ENCODE measurements at places on chromosomes 5 and 9.

DNA sequence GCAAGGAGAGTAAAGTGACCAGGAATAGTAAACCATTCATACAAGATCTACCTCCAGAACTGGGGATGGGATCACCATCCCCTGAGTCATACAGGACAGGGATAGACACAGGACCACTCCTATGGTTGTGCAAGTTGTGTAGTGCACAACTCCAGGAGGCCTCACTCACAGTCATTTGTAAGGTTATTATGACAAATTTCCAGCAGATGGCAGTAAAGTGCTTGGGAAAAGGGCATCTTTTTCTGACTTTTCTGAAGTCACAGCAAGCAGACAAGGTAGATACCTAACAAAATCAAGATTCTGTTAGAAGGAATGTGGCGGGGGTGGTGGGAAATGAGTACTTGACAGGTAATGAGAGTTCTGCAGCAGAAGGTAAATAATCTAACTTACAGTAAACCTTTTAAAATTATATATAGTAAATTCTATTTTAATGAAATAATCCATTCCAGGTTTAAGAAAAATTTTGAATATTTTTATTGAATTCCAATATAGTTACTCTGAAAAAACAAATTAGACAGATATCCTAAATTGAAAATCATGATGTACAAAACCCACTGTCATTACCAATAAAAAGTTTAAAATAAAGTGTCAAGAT, 16.7 kb upstream of the KIF27 start:
- DNase-seq, result peak; percentile 58

GRCh38 chr5:148352696-148353095, 17.3 kb downstream of the SPINK9 start:
- DNase-seq, result no peak

- DNase-seq, result peak; percentile 73
Measured at GRCh38 chr9:107175041-107175440, 108.0 kb upstream of the RAD23B start.

- DNase-seq, result peak; percentile 80
Measured at GRCh38 chr5:14397717-14398116, 183.9 kb upstream of the OTULINL start.

GRCh38 chr5:120564013-120564412, 99.9 kb downstream of the PRR16 start:
- no peak for DNase-seq

- no peak for DNase-seq
Measured at GRCh38 chr5:313806-314376, 7.6 kb upstream of the AHRR start.

DNA sequence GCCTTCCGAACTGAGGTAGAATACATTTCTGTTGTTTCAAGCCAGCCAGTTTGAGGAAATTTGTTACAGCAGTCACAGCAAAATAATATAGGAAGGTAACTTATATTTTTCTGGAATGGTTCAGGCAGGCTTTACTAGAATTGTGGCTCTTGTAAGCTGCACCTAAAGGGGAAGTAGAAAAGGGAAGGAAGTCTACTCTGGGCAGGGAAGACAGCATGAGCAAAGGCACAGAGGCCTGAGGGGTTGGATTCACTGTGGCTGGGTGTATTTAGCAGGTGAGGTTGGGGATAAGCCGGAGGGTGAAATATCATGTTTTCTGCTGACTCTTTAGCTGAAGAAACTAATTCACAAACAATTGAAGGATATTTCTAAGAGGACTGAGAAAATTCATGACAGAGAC, 183.5 kb downstream of the GAS1 start:
- DNase-seq, result no peak

DNA sequence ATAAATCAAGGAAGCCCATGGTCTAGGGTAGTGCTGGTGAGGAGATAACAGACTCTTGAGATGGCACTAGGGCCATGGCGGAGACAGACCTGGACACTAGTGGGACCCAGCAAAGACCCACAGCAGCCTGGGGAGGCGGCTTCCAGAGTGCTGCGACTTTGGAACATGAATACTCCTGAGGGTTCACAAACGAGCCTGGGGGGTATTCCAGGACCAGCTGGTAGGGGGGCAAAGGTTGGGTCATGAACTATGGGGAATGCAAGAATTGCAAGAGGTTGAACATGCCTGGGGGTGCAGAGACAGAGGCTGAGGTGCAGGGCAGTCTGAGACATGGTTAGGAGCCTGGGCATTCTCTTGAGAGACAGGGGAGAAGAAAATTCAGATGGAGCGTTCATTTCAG, 43.8 kb upstream of the SPTLC1 start:
- no peak for DNase-seq

- DNase-seq, result no peak
Measured at GRCh38 chr5:1325191-1325741, 19.6 kb downstream of the CLPTM1L start.

GRCh38 chr9:98211260-98211659, 18.8 kb upstream of the CORO2A start:
- DNase-seq, result no peak

DNA sequence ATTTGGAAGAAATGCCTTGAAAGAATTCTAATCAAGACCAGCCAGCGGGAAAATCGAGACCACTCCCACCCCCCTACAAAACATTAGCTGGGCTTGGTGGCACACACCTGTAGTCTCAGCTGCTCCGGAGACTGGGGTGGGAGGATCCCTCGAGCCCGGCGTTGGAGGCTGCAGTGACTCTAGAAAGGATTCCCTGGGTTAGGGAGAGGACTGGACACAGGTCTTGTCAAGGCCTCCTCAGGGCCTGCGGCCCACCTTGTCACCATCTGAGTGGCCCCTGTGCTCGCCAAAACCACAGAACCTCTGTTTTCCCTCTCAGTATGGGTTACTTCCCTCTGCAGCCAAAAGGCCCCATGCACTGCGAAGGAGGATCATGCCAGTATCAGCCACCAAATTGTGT, 16.5 kb upstream of the GOLM1 start:
- DNase-seq, result no peak

- no peak for DNase-seq
Measured at GRCh38 chr9:14301583-14302021, 12.3 kb downstream of the NFIB start.

DNA sequence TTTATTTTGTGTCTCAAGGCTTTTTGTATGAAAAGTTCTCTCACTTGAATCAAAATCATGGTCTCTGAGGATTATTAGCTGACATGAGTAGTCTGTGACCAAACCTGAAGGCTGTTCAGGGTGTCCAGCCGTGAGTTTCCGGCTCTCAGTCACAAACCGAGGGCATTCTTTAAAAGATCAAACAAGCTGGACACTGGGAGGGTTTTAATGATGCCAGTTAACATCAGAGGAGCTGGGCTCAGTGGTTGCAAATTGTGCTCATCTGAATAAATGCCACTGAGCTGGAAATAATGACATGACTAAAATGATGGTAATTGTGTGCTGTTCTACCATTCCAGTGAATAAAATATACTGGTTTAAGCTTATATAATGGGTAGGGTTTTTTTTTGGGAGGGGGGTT, 153.1 kb downstream of the FOCAD start:
- no peak for DNase-seq

DNA sequence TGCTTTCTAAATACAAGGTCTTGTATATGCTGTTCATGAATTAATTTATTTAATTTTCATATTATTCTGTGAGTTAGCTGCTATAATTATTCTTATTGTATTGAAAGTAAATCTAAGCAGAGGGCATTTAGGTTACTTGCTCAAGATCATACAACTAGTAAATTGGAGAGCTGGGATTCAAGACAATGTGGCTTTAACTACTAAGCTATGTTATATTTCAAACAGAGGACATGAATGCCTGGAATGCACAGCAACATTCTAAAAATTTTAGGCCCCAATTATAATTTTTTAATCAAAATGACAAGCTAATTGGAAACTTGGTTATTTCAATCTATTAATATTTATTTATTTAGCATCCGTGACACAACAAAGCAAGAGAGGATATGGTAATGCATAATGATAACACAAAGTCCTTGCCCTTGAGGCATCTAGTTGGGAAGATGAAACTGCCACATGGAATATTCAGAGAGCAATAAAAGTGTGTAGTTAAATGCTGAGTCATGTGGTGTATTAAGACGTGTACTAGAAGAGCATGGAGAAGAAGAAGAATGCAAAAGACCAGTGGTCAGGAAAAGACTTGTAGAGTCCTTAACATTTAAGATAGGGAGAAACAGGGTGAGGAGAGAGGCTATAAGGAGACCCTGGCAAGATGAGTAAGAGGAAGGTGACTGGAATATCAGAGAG, 24.4 kb downstream of the CTXN3 start:
- DNase-seq, result peak; percentile 59

- no peak for DNase-seq
Measured at GRCh38 chr9:70217029-70217428, 41.7 kb upstream of the SMC5 start.

GRCh38 chr5:135248801-135249231, 150.2 kb downstream of the MACROH2A1 start:
- no peak for DNase-seq

DNA sequence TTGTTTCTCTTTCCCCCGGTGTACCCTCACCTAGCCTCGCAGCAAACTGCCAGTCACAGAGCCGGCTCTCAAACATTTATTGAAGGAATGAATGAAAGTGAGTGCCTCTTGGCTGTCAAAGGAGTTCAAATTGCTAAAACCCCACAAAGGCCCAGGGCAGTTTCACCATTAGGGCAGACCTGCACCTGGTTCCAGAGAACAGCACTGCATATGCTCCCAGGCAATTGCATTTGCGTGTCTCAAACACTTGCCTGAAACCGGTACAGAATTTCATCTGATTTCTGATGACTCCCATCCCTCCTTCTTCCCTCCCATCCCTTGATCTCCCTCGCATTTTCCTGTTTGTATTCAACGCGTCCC, 165.6 kb upstream of the ZNF462 start:
- no peak for DNase-seq

DNA sequence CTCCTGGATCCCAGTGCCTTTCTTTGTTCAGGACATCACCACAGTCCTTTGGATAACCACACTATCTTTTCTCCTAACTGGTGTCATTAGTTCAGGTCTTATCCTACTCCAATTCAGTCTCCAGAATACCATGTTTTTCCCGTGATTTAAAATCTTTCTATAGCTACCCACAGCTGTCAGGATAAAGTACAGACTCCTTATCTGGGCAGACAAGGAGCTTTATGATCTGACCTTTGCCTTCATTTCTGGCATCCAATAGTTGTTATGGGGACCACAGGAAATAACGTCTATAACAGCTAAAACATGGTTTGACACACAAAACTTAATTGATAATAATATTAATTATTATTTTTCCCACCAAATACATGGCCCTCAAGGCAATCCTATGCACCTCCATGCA, 125.6 kb downstream of the ARL15 start:
- no peak for DNase-seq

DNA sequence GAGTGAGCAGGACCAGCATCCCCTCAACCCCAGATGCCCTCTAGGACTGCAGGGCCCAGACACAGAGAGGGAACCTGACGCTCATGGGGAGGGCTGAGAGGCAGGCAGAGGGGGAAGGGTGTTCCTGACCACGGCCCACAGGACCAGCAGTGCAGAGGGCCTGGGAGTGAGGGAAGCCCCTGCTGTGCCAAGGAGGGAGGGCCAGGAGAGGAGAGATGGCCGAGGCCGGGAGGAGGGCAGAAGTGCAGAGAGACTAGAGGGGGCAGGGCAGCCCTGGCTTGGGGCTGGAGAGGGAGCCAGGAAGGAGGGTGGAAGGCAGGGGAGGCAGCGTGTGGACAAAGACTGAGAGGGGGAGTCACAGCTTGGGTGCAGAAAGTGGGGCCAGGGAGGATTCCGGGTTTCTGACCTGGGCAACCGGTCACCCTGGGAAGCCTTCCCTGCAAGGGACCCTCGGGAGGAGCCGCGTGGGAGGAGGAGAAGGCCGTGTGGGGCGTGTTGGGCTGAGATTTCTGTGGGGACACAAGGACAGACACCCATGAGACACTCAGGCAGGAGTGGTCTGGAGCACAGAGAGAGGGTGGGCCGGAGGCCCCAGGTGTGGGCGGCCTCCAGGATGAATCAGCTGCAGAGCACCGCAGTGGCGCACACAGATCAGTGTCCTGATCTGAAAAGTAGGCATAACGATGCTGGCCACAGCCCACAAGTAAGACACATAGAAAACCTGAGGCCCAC, 117.5 kb downstream of the ADAMTS2 start:
- DNase-seq, result no peak

DNA sequence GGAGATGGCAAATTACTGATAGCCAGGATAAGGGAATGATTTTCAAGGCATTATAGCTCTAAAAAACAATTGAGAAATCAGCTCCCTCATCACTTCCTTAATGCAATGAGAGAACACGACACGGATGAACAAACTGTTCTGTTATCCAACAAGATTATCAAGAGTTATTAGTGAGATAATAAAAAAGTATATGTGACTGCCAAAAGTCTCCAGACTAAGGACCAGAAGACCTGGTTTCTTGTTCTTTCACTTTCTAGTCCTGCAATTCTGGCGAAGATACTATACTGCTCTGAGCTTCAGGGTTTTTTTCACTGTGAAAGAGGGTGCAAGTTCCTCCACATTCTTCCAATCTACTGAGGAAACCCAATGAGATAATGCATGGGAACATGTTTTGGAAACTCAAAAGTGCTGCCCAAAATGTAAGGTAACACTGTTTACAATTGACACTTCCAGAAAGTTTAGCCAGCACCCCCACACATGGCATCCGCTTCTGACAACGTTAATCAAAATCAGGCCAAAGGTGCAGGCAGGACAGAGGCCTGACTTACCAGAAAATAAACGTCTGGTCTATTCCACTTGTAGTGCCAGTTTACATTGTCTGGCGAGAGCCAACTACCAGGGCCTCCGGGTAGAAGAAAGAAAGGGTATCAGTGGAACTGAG, 254.2 kb downstream of the DOCK8 start:
- DNase-seq, result no peak

GRCh38 chr5:135810188-135810943, 24.1 kb upstream of the SLC25A48 start:
- DNase-seq, result no peak

DNA sequence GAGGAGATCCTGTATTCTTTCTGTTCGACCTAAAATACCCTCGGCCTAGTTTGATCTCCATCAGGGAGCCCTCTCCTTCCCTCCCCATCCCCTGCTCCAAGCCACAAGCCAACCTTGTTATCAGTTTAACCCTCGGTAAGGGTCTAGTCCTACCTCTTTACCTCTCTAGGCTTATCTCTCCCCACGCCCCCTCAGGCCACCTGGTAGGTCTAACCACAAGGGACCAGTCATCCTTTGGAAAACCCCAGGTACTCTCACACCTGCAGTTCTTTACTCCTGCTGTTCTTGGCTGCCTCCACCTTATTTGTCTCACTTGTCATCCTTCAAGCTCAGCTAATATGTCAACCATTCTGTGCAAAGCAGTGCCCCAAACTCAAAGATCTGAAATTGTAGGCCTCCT, 78.7 kb downstream of the RAD23B start:
- DNase-seq, result no peak

DNA sequence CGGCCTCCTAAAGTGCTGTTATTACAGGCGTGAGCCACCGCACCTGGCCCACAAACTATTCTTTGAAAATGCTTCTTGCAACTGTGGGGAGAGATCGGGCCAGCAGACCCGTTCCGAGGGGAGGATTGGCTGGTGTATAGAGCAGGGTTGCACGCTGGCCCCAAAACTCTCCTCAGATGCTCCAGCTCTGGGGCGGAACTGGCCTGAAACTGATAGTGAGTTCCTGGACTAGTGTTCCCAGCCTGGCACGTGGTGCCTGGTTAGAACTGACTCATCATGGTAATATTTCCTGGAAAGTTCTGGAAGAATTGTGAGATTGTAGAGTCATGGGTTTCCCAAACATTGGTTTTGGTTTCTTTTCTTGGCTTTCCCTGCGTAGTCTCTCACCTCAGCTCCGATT, 120.5 kb downstream of the FBXL7 start:
- peak; percentile 70 for DNase-seq

- DNase-seq, result no peak
Measured at GRCh38 chr9:2567922-2568321, 53.7 kb upstream of the VLDLR start.

- no peak for DNase-seq
Measured at GRCh38 chr9:79644601-79645000, 72.8 kb downstream of the TLE4 start.

- DNase-seq, result peak; percentile 8
Measured at GRCh38 chr5:175696139-175696854, 38.4 kb downstream of the HRH2 start.
